ENCODE measurements at places on chromosomes 12 and 14.
A peak's percentile ranks its signal among the peaks of the same experiment; 100 is the strongest.

- no peak for DNase-seq
Observed at GRCh38 chr14:47442211-47442610, 233.2 kb downstream of the MDGA2 start.

GRCh38 chr14:68650404-68650994, 142.4 kb downstream of the ZFP36L1 start:
- DNase-seq: no peak

GRCh38 chr12:19963972-19964371, 404.4 kb upstream of the PDE3A start:
- DNase-seq: no peak

GRCh38 chr12:8145754-8146441, 10.9 kb upstream of the ZNF705A start:
- no peak for DNase-seq

DNA sequence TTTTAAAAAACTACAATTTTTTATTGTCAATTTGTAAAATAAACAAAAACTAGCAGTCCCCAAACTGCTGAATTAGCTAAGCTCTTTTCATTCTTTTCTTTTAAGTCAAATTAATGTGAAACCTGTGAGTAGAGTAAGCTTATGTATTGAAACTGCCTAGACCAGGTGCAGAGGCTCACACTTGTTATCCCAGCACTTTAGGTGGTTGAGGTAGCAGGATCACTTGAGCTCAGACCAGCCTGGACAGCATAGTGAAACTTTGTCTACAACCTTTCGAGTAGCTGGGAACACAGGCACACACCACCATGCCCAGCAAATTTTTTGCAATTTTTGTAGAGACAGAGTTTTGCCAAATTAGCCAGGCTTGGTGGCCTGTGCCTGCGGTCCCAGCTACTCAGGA, 26.4 kb downstream of the SCFD1 start:
- no peak for DNase-seq

DNA sequence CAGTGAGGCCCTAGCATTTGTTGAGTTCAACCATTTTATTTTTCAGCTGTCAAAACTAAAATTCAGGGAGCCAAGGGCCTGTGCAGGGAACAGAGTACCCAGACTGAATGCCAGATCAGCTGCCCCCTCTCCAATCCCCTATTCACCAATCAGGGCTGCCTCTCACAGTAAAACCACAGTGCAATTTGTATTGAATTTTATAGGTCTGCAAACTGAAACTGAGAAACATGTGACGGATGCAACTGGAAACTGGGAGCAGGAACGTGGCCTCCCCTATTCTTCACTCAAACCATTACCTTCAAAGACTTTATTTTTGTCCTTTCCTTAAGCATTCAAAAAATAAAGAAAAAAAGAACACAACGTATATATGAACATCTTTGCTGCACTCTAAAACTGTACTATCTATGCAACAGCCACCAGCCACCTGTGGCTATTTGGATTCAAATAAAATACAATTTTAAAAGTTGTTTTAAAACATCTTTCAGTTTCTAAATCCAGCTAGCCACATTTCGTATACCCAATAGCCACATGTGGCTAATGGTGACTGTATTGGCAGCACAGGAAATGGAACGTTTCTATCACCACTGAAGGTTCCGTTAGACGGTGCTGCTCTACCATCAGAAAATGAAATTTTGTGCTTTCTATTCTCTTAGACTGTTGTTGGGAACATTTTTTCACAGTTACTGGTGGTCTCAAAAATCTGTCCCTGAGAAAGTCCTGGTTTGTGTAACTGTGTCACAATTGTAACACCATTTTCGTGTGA, 371.3 kb upstream of the FAR2 start:
- DNase-seq: no peak

DNA sequence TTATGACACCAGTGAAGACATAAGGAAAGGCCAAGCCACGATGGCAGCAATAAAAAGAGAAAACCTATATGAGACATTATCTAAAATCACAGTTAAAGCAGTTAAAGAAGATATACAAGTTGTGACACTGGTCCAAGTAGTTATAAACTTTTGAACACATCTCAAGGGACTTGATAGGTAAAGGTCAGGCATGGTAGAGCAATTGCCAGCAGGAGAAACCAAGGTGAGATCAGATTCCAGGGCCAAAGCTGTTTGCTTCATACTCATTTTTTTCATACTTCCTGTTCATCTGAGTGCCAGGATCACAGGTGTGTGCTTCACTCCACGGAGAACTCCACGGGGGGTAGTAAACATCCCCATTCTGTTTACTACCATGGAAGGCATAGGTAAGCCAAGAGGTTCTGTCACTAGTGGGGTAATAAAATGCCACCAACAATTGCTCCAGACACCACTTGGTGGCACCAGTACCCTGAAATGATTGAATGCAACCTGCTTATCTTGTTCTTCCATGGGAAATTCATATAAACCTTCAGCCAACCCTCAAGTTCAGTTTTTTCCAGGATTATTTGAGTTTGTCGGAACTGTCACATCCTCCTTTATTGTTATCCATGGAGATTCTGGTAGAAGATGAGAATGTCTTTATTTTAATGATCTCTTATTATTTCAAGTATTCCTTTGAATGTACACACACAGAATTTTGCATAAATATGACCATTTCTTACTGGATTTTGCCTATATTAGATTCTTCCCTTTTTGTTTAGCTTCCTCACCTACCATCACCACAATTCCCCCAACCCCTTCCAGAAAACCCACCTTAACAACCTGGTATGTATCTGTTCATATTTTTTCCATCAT, 59.2 kb upstream of the TSPAN8 start:
- DNase-seq: no peak

- no peak for DNase-seq
Observed at GRCh38 chr12:56330936-56331490, 2.8 kb downstream of the PAN2 start.

DNA sequence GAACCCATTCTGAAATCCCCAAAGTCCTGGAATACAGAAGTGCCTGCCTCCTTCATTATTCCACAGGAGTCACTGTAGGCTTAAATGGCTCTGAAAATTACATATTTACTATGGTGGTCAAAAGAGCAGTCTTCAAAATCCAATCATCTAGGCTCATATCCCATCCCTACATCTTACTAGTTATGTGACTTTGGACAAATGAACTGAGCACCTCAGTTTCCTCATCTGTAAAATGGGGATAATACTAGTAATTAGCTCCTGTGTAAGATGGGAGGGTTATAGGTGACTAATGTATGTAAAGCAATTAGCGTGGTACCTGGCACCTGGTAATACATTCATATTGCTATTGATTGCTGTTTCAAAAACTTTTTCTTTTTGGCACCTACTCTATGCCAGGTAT, 243.6 kb downstream of the CHST11 start:
- DNase-seq: no peak

DNA sequence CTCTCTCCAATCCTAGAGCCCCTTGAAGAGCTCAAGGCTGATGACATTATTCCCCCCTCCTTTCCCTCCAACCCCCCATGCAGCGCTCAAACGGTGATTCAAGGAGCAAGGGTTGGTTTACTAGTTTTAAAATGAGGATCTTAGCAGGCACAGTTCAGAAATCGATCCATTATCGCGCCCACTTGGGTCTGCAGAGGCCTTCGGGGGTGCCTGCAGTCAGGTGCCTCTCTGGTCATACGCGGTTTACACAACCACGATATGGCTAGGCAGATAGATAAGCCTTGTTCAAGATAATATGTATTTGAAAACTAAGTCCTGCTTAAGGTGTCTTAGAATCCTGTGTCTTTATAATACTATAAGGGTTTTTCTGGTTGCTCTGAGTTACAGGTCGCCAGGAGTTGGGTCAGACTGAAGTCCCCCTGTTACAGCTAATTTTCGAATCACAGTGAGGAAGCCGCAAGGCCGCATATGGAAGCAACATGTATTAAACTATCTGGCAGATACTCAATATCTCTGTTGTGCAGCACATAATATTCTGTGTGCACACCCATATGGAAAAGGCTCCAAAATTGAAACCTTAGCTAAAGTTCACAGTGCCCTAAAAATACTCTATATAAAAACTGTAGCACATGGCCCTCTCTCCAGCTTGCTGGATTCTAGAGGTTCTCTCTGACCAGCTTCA, 10.0 kb downstream of the BHLHE41 start:
- DNase-seq: no peak

GRCh38 chr12:130423991-130424857, 86.5 kb downstream of the PIWIL1 start:
- DNase-seq: no peak

- no peak for DNase-seq
Observed at GRCh38 chr14:89866458-89866857, 88.1 kb downstream of the EFCAB11 start.

- peak; percentile 53 for DNase-seq
Observed at GRCh38 chr12:11836282-11837151, 187.0 kb downstream of the ETV6 start.

DNA sequence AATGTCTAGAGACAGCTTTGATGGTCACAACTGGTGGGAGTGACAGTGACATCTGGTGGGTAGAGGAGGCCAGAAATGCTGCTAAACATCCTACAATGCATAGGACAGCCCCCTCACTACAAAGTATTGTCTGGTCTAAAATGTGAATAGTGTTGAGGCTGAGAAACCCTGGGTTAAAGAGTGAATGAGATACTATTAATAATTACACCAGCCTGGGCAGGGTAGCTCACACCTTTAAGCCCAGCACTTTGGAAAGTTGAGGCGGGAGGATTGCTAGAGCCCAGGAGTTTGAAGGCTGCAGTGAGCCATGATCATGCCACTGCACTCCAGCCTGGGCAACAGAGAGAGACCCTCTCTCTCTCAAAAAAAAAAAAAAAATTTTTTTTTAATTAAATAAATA, 11.1 kb downstream of the SVOP start:
- no peak for DNase-seq

DNA sequence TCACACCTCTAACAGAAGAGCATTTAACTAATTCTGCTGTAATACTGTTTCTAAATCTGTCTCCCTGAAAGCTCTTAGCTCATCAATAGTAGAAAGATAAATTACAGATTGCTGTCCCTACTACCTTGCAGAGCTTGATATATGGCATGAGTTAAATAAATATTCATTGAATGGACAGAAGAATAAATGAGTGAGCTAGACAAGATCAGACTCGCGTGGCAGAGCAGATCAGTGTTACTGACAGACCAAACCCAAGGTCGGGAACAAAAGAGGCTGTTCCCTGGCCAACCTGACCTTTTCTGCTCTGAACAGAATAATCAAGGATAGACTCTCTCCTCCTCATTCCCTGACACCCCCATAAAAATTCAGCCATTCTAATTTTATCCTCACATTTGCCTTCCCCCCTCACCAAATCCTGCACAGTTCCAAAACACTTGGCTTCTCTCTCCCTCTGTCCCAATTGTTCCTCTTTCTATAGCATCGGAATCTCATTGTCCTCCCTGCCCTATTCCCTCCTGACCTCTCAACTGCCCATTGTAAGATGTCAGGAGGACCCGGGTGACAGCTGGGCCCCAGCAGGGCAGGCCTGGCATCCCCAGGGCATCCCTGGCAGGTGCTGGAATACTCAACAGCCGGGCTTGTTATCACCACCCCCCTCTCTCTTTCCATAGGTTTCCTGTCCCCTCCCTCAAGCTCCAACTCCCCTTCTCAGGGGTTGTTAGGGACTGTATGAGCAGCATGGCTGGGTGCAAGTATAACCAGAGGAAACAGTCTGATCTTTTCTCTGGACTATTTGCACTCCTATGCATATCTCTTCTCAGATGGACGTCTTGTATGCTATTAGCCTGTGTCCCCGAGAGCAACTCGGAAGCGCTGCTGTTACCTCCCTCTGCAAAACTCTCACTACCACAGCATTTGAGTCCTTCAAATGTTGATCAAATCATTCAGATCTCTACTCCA, 19.9 kb downstream of the NEUROD4 start:
- DNase-seq: no peak

DNA sequence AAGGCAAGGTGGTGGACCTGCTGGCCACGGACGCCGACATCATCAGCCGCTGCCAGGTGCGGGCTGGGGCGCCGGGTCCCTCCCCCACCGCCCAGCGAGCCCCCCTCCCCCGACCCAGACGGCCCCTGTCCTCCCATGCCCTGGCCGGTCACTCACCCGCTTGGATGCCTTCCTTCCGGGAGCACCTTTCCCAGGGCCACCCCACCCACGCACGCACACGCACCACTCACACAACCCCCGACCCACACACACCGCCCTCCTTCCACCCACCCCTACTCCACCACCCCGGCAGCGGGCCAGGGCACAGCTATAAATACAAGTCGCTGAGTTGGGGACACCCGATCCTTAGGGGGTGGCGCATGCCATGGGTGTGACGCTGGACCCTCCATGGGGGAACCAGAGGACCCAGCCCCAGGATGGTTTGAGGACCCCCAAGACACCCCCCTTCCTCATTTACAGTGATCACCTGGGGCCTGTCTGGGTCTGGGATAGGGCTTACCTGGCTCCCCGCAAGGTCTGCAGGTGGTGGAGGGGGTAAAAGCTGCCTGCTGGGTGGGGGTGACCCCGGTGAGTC, 465 bp downstream of the ADSS1 start:
- DNase-seq: no peak

- no peak for DNase-seq
Observed at GRCh38 chr12:64943686-64944085, 119.2 kb downstream of the TBC1D30 start.

- no peak for DNase-seq
Observed at GRCh38 chr14:90153429-90153828, 91.6 kb downstream of the KCNK13 start.

DNA sequence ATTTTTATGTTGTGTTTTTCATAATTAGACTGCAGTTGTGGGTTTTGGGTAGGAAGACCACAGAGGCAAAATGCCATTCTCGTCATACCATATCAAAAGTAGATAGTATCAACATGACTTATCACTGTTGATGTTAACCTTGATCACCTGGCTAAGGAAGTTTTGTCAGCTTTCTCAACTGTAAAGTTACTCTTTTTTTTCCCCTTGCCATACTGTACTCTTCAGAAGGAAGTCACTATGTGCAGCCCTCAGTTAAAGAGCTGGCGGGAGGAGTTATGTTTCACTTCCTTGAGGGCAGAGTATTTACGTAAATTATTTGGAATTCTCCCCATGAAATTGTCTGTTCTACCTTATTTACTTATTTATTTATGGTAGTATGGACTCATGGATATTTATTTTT, 78.7 kb downstream of the PRORP start:
- no peak for DNase-seq

- DNase-seq: no peak
Observed at GRCh38 chr12:76901628-76902380, 23.0 kb upstream of the CSRP2 start.

GRCh38 chr12:4566474-4566873, 4.5 kb downstream of the DYRK4 start:
- DNase-seq: no peak

GRCh38 chr14:55062517-55063351, 11.3 kb downstream of the MAPK1IP1L start:
- no peak for DNase-seq

DNA sequence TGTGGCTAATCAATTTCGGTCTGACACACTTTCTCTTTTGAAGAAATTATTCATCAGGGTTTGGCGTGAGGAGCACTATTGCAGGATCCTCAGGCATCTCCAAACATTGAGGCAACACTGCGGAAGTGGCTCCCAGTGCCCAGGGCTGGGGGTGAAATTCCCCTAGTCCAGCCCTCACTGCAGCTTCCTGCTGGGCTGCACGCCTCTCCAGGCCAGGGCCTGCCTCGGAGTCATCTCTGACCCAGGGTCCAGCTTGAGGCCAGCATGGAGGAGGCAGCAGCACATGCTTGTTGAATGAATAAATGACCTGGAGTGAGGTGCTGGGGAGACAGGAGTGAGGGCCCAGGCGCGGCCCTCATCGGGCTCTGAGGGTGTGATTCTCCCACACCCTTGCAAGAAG, 36.0 kb upstream of the TDRD9 start:
- no peak for DNase-seq

- no peak for DNase-seq
Observed at GRCh38 chr12:52518574-52519386, 1.4 kb downstream of the KRT5 start.

GRCh38 chr14:106843951-106844483, 1317.6 kb downstream of the TMEM121 start:
- peak; percentile 19 for DNase-seq
